Uterus (tissue), 4 donors: ENCODE measurements at places on chromosomes 7 and 10. TPM values are rescaled to one million over a fixed set of nuclear protein-coding genes. Genes with fewer than 3 reads are reported as not detected.

DNA sequence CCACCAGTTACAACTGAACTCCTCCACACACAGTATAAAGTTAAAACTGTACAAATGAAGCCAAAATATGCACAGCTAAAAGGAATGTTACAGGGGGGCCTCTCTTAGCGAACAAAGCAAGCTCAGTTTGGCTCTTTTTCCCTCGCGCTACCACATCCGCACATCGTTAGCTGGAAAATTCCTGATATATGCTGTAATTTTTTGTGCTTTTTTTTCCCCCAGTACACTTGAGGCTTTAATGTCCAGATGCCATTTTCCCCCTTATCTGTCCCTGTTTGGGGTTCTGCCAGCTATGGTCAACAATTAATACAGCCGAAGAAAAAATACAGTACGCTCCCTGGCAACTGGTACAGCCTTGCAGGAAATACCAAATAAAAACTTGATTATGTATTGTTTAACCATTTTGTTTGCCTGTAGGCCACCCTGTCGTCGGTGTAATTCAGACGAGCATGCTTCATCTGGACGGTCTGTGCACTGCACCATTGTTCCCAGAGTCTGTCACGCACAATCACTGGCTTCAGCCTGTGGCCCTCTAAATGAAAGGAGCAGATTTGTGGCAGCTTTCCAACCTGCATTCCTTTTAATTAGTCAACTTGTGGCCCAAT, 108.1 kb upstream of the FAM133B start:
- peak; percentile 37 for DNase-seq

The C10orf143 gene
- not detected for total RNA-seq

GRCh38 chr7:99449326-99449725, 10.6 kb downstream of the CPSF4 start:
- DNase-seq = no peak

GRCh38 chr10:62332406-62332805, 41.8 kb upstream of the ZNF365 start:
- DNase-seq = no peak

The DUSP5 gene
- total RNA-seq = 18.5 TPM

- no peak for DNase-seq
Measured at GRCh38 chr7:154767821-154768415, 235.0 kb downstream of the PAXIP1 start.

The SORCS1 gene
- 0.26 TPM for total RNA-seq

The AS3MT gene
- 0.51 TPM for total RNA-seq

DNA sequence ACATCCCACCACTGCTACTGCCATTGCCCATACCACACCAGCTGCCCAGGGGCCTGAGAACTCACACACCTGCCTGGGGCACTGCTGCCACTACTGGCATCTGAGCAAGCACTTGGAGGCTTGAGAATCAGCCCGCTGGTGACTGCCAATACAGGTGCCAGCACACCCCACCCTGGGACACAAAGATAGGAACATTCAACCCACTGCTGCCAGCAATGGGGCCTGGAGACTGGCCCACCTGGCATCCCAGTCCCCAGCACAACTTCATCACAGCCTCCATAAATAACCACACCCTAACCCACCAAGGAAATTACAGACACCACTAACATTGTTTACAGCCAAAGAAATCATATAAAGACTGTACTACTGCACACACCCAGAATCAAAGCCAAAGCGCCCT, 115.9 kb downstream of the SLC16A9 start:
- no peak for DNase-seq

The BLOC1S2 gene
- 22.7 TPM for total RNA-seq

DNA sequence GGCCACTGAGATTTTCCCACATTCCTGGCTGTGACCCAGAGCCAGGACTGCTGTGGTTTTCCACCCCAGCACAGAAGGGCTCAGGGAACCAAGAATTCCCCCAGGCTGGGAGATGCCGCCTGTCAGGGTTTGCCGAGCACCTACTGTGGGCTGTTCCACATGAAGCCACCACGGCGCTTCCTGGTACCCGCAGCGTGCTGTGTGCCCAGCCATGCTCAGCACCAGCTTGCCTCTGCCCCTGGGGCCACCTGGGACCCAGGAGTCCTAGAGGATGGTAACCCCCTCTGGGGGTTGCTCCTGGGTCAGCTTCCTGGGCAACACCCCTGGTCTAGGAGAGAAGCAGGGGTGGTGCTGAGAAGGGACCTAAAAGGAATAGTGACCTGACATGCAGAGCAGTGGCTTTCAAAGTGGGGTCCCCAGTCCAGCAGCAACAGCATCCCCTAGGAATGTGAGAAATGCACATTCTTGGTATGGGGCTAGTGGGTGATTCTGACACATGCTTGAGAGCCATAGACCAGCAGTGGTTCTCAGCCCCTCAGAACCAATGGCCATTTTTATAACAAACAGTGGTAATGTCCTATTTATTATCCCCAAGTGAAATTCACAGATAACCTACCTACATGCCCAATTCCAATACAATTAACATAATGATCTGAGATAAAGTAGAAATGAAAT, 53.4 kb downstream of the TSPAN15 start:
- no peak for DNase-seq

The SEMA4G gene
- 10.3 TPM for total RNA-seq

The VDAC2 gene
- 61.8 TPM for total RNA-seq

GRCh38 chr10:725302-725701, 35.8 kb upstream of the DIP2C start:
- no peak for DNase-seq

GRCh38 chr10:72830625-72831024, 62.9 kb upstream of the OIT3 start:
- DNase-seq = no peak

DNA sequence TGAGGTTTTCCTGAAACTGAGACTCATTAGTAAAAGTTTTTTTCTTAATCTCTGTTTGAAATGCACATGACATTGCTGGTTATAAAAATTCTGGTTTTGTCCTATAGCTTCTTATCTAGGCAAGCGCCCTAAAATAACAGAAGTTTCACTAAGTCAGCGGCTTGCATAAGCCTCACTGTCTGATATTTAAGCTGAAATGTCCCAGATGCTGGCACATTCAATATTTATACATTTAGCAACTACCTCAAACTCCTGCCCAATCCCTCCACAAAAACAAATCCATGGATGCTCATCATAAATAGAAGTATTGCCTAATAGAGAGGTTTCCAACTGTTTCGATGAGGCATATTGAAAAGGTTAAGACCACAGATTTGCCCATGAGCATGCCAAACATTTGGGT, 83.1 kb upstream of the EGR2 start:
- DNase-seq = no peak

DNA sequence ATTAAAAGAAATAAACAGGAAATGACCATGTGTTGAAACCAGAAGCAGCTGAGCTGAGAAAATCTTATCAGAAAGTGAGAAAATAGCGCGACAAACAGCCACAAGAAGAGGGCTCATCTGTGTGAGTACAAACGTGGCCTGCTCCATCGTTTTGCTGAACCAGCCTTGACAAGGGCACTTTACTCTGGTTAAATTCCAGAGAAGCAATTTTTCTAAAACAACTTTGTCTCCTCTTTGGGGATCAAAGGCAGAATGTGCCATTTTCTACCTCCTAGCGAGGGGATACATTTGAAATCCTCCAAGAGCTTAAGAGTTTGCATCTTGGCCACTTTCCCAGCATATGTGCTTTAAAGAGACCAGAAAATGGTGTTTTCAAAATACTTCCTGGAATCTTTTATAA, 51.3 kb upstream of the VIPR2 start:
- DNase-seq = no peak
